ENCODE measurements at places on chromosomes 2 and 18. TPM values are rescaled to one million over a fixed set of nuclear protein-coding genes. Genes with fewer than 3 reads are reported as not detected.

The LAMA1 gene
- 1.8 TPM for total RNA-seq

The BOLL gene
- not detected for total RNA-seq

- DNase-seq: no peak
These were observed 8.6 kb upstream of the HAAO start for GRCh38 chr2:42800981-42801380.

- DNase-seq: no peak
These were observed 19.6 kb upstream of the SULT1C3 start for GRCh38 chr2:108220191-108220590.

DNA sequence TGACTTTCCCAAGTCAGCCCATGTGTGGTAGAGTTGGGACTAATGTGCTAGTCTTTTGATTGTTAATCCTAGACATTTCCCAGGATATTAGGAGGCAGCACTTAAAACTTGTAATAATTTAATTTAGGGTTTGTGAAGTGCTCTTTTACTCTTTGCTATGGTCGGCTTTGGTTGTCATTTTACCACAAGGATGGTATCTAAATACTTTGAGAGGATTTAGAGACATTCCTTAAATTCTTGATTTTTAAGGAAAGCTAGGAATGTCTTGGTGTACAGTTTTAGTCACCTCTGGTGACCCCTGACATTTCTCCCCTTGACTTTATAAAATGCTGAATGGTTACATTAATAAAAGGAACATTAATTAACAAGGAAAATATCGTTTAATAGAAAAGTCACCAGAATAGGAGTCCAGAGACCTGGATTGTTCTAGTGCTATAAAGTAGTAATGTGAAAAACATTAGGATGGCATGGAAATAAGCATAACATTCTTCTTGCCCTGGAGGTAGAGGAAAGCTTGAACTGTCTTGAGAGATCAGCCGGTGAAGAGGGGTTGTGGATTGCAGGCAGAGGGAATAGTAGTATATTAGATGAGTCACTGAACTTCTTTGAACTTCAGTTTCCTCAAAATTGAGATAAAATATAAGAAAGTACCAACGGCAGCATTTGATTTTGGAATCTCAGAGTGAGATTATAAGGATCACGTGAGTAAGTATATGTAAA is 209.2 kb downstream of the MCFD2 start:
- no peak for DNase-seq

- no peak for DNase-seq
These were observed 318.5 kb downstream of the RAD51AP2 start for GRCh38 chr2:17199741-17200140.

GRCh38 chr2:153972412-153972811 is 100.7 kb downstream of the GALNT13 start:
- DNase-seq: no peak

DNA sequence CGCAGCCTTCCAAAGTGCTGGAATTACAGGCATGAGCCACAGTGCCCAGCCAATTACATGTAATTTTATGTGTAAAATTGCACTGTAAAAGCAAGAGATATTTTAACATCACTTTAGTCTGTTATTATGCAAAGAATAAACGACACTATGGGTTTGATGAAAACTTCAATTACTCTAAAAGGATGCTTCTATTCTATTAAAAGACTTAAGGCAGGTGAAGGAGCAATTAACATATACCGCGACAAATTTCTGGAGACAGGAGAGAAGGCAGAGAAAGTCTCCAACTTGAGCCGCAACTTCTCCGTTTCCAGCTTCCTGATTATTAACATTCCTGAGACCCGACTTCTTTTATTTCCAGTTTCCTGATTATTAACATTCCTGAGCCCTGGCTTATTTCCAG is 53.7 kb downstream of the FAM210A start:
- no peak for DNase-seq

- DNase-seq: peak; percentile 25
These were observed 2.1 kb downstream of the GULP1 start for GRCh38 chr2:188293601-188294351.

- DNase-seq: no peak
These were observed 2.8 kb upstream of the LBX2 start for GRCh38 chr2:74502147-74502719.

GRCh38 chr18:36493349-36494159 is 196.0 kb downstream of the FHOD3 start:
- no peak for DNase-seq

DNA sequence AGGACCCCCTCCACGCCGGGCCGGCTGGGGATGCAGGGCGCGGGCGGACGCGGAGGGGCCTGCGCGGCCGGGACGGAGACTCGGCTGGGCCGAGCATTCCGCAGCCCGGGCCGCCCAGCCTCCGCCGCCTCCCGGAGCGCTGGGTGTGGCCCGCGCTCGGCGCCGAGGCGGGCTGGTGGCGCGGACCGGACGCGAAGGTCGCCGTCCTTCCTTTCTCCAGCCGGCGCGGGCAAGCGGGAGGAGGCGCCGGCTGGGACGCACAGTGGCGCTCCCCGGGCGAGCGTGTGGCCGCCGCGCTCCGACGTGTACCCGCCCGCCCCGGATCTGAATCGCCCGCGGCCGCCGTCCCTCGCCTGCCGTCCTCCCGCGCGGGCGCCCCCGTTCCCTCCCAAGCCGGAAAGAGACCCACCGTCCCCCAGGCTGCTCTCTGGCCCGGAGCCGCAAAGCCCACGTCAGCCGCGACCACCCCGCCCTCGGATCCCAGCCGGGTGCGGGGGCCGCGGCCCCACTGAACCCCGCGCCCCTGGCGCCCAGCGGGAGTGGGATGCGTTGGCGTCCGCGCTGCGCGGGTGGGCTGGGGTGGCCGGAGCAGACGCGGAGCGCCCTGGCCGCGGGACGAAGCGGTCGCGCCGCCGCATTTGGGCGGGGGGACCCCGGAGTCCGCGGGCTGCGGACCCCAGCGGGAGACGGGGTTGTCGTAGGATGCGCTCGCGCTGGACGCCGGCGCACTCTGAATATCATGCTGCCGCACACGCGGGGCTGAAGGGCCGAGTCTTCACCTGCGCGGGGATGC is 634 bp downstream of the SPATS2L start:
- no peak for DNase-seq

DNA sequence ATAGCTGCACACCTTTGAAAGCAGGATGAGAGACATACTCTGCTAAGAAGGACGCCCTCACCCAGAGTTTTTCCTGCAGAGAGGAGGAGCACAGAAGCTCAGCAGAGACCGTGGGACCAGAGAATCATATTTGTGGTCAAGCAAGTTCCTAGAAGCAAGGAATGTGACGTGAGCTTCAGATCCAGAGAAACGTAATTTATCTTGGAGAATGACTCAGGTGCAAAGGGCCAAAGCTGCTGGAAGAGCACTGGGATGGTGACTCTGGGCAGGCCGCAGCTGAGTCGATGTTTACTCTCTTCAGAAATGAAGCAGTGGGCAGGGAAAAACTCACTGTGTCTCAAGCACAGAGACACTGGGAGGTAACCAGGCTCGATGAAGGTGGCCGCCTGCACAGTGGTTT is 50.1 kb upstream of the IGFBP2 start:
- peak; percentile 79 for DNase-seq

DNA sequence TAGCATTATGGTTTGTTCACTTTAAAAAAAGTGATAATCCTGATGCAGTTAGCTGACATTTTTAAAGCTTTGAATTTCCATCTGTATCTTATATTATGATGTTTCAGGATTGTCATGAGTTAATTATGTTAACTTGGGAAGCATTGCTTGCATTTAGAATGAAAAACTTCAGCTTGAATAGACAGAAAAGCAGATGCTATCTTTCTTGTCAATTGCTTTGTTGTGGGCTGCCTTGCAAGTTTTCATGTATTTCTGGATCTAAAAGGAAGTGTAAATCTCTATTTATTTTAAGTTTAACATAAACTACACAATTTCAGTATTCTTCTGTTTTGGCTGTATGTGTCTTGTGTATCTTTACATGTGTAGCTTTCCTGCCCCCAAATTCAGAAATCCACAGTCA is 479.5 kb downstream of the ARHGAP15 start:
- DNase-seq: no peak

DNA sequence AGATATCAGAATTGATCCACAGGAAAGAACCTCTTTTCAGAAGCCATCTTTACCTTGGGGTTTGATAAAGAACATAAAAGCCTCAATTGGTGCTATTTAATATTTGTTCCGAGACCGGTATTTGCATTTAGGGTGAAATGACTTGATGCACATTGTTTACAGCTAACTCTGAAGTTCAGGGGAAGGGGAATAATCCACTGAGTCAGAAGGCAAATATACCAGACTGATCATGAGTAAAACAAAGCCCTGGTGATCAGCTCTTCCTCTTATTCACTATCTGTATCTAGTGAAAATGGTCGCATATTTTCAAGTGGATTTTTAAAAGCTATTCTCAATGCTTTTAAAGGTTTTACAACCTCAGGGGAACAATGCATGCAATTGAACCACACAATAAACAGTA is 53.0 kb upstream of the ATP8B1 start:
- DNase-seq: no peak

- no peak for DNase-seq
These were observed 181.4 kb upstream of the MSH6 start for GRCh38 chr2:47601568-47601967.

All from bronchial epithelial cell (primary cell).